CD14-positive monocyte (primary cell): ENCODE measurements at places on chromosomes 6 and 20.

- no peaks in the 10 kb centered on the region for H3K4me1 ChIP-seq
- no peak overlapping the region for H3K27ac ChIP-seq
- no peak overlapping the region for H3K4me3 ChIP-seq
- DNase-seq: no peak
These were observed 180.5 kb downstream of the IBTK start for GRCh38 chr6:82066991-82067411.

DNA sequence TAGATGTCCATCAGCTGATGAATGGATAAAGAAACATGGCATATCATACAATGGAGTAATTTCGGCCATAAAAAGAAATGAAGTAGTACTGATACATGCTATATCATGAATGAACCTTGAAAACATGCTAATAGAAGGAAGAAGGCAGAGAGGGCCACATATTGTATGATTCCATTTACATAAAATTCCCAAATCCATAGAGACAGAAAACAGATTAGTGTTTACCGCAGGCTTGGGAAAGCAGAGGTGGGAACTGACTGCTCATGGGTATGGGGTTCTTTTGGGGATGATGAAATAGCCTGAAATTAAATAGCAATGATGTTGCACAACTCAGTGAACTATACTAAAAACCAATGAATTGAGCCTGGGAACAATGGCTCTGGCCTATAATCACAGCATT is 58.3 kb downstream of the SERAC1 start:
- DNase-seq: no peak
- H3K4me1 ChIP-seq: peaks cover 6% of the 10 kb centered on the region
- peaks cover 17% of the 10 kb centered on the region for H3K36me3 ChIP-seq
- no peak overlapping the region for H3K4me3 ChIP-seq
- no peaks in the 10 kb centered on the region for H3K27me3 ChIP-seq

GRCh38 chr20:45935416-45936046 is 1.0 kb downstream of the PCIF1 start:
- peak overlapping the region; percentile 100 for H3K4me3 ChIP-seq

DNA sequence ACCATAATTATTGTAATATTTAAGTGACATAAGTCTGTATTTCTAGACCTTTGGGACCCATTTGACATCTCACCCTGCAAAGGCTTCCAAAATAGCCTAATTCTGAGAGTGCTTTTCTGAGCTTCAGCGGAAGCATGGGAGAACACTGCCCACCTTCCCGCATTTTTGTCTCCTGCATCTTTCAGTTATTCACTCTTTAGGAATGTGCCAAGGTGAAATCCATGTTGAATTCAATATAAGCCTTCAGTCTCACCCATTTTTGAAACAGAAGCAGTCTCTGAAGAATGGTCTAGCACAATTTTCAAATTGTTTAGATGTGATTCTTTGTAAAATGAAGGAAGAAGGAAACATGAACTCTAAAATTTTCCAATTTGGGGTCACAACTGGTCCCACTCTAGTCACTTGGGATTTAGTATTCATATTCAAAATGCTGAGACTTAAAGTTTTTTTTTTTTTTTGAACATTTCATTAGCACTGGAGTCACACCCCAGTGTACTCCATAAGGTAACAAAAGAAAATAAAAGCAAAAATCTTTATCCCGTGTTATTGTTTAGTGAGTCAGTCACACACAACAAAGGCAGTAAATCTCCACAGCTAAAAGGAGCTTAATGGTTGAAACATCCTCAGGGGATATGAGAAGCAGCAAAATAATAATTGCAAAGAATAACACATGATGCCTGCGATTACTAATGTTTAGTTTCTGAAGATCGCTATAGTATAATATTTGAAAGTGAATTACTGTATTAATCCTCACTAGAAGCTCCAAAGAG is 479.9 kb upstream of the BTBD3 start:
- H3K4me1 ChIP-seq: peaks cover 5% of the 10 kb centered on the region
- H3K27me3 ChIP-seq: no peaks in the 10 kb centered on the region
- no peak for DNase-seq
- H3K27ac ChIP-seq: no peak overlapping the region
- H3K36me3 ChIP-seq: no peaks in the 10 kb centered on the region

DNA sequence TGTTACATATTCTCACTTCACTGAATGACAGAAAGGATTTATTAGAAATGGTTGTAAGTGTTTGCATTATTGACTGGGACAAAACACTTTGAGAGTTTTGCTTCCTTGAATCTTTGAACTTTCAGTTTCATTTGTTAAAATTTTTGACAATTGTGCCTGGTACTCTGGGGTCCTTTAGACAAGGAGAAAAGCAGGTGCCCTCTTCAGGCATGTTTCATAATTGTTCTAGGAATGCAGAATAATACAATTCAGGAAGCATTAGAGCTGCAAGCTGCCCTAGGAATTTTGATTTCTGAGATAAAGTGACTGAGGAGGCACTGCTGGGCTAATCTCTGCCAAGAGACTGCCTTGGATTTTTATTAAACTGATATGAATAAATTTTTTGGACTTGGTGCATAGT is 49.7 kb downstream of the TOP1 start:
- H3K36me3 ChIP-seq: peaks cover 83% of the 10 kb centered on the region
- peak overlapping the region; percentile 40 for H3K27ac ChIP-seq
- no peak overlapping the region for H3K4me3 ChIP-seq
- no peaks in the 10 kb centered on the region for H3K4me1 ChIP-seq
- H3K27me3 ChIP-seq: no peaks in the 10 kb centered on the region

DNA sequence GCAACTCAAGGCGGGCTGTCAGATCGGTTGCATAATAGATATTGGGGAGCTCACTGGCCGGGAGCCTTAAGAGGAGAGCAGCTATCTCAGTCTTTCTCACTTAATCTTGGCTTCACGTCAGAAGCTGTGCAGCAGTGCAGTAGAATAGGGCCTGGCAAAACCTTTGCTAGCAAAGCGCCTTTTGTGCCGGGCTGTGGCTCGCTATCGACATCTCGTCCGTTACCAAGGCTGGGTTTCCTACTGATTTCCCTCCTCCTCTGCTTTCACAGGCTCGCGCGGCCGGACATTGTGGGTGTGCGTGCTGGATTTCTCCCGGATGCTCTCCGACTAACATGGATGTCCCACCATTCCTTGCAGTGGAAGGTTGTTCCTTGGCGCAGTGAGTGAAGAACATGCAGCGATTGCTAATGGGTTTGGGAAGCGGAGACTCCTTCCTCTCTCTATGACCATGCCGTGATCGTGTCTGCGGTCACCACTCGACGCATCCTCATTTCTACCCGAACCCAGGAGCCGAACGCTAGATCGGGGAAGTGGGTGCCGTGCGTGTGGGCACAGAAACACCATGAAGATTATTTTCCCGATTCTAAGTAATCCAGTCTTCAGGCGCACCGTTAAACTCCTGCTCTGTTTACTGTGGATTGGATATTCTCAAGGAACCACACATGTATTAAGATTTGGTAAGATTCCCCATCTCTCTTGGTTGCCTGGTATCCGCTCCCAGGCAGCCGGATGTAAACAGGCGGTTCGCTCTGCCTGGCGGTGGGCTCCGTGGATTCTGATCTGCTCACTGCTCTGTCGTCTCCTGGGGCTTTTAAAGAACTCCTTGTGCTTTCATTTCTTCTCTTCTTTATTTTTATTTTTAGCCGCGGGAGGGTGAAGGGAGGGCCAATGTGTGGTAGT is 5.5 kb downstream of the GRIK2 start:
- no peak for DNase-seq
- H3K27me3 ChIP-seq: peaks cover 85% of the 10 kb centered on the region
- no peak overlapping the region for H3K4me3 ChIP-seq
- H3K4me1 ChIP-seq: no peaks in the 10 kb centered on the region

- no peak for DNase-seq
- no peaks in the 10 kb centered on the region for H3K4me1 ChIP-seq
- H3K27me3 ChIP-seq: no peaks in the 10 kb centered on the region
- no peak overlapping the region for H3K27ac ChIP-seq
- no peak overlapping the region for H3K4me3 ChIP-seq
These were observed 27.0 kb upstream of the ANKEF1 start for GRCh38 chr20:10007747-10008146.

DNA sequence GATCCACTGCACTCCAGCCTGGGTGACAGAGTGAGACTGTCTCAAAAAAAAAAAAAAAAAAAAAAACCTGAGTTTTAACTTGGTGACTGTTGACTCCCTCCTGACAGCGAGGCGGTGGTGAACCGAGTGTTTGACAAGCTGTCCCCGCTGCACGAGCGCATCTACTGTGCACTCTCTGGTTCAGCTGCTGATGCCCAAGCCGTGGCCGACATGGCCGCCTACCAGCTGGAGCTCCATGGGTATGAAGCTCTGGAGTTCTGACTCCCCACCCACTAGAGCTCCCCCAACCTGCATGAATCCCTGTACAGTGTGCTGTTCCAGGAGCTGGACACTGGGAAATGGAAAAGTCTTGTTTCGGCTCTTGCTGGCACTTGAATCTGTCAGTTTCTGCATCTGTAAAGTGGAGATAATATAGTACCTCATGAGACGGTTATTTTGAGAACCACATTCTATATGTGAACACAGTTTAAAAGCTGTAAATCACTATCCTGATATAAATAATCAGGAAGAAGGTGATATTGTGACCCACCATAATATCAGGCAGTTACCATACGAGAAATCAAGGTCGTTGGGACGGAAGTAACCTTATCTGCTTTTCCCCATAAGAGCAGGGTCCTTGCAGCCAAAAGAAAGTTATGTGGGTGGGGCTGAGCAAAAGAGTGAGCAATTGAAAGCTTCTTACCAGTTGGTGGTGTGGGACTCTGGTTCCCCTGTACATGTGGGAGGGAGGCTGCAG is 3.3 kb downstream of the PSMB9 start:
- DNase-seq: no peak
- H3K27me3 ChIP-seq: no peaks in the 10 kb centered on the region
- H3K4me3 ChIP-seq: no peak overlapping the region
- H3K4me1 ChIP-seq: peaks cover 30% of the 10 kb centered on the region
- H3K27ac ChIP-seq: peak overlapping the region; percentile 37

DNA sequence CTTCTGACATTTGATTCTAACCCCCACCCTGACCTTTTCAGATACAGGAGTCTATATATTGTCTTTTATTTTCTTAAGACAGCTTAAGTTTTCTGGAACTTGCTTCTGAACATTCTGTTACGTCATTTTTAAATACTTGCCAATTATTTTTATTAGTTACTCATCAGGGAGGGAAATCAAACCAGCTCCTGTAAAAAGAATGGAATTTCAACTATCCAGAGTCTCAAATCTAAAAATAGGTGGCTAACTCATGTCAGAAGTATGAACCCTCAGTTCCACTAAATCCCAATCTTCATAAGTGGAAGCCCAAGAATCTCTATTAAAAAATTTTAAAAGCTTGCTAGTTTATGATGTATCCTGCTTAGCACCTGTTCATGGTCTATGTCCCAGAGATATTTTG is 900.0 kb downstream of the KIF16B start:
- H3K27ac ChIP-seq: no peak overlapping the region
- no peaks in the 10 kb centered on the region for H3K36me3 ChIP-seq
- H3K4me1 ChIP-seq: no peaks in the 10 kb centered on the region
- H3K27me3 ChIP-seq: no peaks in the 10 kb centered on the region

GRCh38 chr20:2104236-2104635 is 2.6 kb downstream of the STK35 start:
- DNase-seq: no peak
- H3K36me3 ChIP-seq: no peaks in the 10 kb centered on the region
- H3K4me3 ChIP-seq: peak overlapping the region; percentile 92
- no peaks in the 10 kb centered on the region for H3K27me3 ChIP-seq
- peaks cover 27% of the 10 kb centered on the region for H3K4me1 ChIP-seq
- H3K27ac ChIP-seq: peak overlapping the region; percentile 100

DNA sequence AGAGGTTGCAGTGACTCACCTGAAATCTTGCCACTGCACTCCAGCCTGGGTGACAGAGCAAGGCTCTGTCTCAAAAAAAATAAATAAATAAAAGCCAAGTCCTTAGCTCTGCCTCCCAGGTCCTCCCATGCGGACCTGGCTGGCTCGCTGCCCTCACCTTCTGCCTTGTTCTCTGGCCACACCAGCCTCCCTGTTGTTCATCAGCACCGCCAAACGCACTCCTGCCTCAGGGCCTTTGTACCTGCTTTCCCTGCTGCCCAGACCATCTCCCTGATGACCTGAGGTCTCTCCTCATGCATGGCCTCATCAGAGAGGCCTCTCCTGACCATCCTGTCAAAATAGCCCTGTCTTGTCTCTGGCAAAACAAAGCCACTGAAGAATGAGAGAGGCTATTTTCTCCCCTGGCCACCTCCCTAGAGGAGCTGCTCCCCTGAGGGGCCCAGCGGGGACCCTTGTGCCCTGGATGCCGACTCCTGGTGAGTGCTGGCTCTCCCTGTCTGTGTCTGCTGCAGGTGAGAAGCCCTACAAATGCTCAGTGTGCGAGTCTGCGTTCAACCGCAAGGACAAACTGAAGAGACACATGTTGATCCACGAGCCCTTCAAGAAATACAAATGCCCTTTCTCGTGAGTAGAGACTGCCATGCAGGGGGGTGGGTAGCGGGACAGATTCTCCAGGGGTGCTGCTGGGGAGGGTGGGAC is 22.6 kb upstream of the CHMP4B start:
- H3K36me3 ChIP-seq: peaks cover 18% of the 10 kb centered on the region
- peaks cover 54% of the 10 kb centered on the region for H3K4me1 ChIP-seq
- H3K4me3 ChIP-seq: no peak overlapping the region
- DNase-seq: no peak
- no peaks in the 10 kb centered on the region for H3K27me3 ChIP-seq

DNA sequence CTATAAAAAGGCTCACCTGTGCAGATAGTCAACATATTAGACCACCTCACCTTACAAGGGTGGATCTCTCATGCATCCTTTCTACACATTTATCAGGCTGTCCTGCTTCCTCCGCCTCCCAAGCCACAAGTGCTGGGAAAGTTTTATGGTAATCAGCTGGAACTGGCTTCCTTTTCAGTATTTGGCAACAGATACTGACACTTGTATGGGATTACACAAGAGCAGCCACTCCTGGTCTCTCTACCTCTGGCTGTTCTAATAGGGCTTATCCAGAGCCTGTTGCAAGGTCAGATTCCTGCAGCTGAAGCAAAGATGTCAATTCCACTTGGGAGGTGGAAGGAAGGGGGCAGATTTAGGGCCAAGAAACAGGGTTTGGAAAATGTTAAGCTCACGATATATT is 503 bp upstream of the GPLD1 start:
- H3K4me1 ChIP-seq: peaks cover 6% of the 10 kb centered on the region
- no peak overlapping the region for H3K4me3 ChIP-seq
- no peak for DNase-seq
- peaks cover 14% of the 10 kb centered on the region for H3K27me3 ChIP-seq
- no peaks in the 10 kb centered on the region for H3K36me3 ChIP-seq

DNA sequence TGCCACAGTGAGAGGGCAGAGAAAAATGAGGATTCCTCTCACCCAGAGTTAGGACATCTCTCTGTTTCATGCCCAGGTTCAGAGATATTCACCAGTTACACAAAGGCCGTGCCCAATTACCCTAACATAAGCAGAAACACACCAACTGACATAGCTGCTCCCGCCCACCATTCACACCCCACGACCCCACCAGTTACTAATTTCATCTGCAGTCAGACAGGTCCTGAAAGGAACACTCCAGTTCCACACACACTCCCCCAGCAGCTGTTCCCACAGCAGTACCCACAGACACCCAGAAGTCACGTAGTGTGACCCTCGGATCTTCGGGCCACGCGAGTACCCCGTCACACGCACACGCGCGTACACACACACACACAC is 532 bp downstream of the TMEM74B start:
- DNase-seq: no peak
- H3K4me3 ChIP-seq: no peak overlapping the region
- H3K4me1 ChIP-seq: peaks cover 14% of the 10 kb centered on the region
- peaks cover 25% of the 10 kb centered on the region for H3K27me3 ChIP-seq
- no peaks in the 10 kb centered on the region for H3K36me3 ChIP-seq
